Right cardiac atrium (tissue), 5 donors: ENCODE measurements at places on chromosomes 5 and 9. TPM values are rescaled to one million over a fixed set of nuclear protein-coding genes. Genes with fewer than 3 reads are reported as not detected.

DNA sequence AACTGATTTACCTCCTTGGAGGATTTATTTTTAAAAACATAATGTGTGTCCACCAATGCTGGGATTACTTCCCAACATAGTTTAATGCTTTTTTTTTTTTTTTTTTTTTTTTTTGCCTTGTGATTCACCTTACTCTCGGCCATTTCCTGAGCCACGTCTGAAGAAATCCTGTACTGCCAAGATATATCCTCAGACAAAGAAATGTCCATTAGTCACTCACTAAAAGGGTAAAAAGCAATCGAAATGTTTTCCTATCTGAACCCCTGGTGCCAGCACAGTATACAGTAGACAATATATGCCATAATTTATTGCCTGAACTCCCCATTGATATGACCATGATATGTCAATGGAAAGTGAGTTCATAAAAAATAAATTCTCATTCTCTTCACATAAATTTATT, 344.1 kb downstream of the BNC2 start:
- DNase-seq, result no peak

DNA sequence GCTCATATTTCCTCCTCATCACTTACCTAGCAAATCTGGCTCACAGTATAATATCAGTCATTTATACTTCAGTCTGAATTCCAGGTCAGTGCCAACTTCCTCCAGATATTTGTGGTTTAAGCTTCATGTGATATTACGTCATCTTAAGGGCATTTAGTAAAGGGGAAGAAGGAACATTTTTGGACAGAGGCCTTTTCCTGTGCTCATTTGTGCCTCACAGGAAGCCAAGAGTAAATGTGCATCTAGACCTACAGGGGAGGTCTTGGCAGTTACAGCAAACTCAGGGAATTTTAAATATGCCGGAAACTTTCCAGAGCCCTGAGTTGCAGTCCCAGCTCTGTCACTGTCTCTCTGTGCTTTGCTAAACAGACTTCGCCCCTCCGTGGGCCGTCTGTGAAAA, 12.3 kb upstream of the KCNIP1 start:
- DNase-seq, result no peak

DNA sequence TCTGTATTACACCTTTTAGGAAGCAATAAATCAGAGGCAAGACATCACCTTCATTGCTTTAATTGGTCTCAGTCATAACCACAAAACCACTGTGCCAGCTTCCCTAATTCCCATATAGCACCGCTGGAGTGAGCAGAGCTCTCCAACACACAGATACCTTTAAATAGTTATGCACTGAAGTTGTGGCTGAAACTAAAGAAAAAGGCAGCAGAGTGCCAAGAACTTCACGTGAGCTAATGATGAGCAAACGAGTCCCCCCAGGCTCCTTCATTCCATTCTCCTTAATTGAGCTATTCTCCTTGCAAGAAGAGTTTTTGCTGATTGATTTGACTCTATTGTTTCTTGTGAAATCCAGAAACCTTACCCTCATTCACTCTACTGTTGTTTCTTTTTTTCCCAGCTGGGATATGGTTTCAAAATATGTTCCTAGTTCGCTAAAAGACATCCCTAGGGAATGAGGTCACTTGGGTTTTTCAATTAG, 501.5 kb downstream of the SPATA31D1 start:
- DNase-seq, result no peak

DNA sequence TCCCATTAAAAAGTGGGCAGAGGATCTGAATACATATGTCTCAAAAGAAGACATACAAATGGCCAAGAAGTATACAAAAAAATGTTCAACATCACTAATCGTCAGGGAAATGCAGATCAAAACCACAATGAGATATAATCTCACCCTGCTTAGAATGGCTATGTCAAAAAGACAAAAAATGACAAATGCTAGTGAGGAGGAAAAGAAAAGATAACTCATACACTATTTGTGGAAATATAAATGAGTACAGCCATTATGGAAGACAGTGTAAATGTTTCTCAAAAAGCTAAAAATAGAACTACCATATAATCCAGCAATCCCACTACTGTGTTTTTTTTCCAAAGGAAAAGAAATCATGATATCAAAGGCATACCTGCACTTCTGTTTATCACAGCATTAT, 450.7 kb downstream of the EFNA5 start:
- DNase-seq, result no peak

RNF224 gene
- total RNA-seq, result not detected

BDP1 gene
- 18.0 TPM for total RNA-seq

OR1J2 gene
- not detected for total RNA-seq

BNC2 gene
- 52.2 TPM for total RNA-seq

TMOD1 gene
- total RNA-seq, result 220 TPM

GRCh38 chr5:13957032-13957645, 12.7 kb upstream of the DNAH5 start:
- DNase-seq, result no peak
